Cerebellar cortex (tissue), 1 donor: ENCODE measurements at places on chromosomes 5 and 9.
A peak's percentile ranks its signal among the peaks of the same experiment; 100 is the strongest.

DNA sequence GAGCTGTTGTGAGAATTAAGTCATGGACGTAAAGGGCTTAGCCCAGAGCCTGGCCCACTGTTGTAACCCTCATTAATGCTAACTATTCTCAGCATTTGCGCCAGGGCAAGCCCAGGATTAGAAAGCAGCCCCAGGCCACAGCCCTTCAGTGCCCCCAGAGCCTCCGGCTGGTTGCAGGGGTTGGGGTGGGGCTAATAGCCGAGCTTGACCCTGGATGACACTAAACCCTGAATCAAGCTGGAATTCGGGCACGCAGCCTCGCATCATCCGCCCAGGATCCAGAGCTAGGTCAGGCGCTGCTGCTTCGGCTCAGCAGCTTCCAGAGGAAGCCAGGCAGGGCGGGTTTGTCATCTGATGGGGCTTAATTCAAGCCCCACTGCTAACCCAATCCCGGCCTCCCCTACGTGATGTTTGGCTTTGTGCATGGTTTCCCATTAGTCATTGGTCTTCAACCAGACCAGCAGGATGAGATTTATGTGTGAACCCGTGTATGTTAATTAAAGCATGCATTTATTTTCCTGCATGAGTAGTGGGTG, 1.2 kb upstream of the MEGF9 start:
- peak; percentile 50 for DNase-seq

DNA sequence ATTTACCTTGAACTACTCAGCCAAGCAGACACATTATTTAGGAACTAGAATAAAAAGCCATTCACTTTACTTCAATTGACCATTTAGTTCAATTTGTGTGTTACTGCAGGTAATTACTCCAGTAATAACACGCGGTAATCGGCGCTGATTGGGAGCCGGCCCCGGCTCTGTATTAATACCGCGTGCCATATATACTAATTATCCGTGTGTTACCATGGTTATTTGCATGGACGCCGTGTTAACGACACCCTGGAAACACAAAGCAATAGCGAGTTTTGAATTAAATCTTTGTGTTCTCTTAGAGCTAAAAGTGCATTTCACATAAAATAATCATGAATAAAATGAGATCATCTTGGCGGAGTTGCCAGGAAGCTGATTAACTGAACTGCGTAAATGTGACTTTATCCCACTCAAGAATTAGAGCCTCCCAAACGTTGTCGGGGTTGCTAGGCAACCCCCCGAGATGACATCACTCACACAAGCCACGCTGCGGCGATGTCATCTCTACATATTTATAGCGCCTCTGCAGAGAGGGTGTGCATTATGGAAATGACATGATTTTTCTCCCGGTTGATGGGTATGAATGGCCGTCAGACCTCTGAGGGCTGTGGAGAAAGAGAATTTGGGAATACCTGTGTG, 41.4 kb upstream of the RNU6ATAC start:
- DNase-seq = peak; percentile 82

DNA sequence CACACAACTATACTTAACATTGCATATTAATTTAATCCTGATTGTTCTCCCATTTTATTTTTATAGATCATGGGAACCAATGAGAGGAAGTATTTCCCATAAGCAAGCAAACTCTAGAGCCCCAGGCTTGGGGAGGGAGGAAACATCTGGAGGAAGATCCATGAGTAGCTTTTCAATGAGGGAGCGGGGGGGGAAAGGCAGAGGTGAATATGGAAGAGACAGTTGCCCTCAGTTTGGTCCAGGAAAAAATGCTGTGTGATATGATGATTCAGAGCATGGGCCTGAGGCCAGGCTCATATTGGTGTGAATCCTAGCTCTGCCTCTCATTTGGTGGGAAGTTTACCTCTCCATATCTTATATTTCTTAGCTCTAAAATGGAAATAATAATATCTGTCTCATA, 42.2 kb upstream of the ALDOB start:
- DNase-seq = peak; percentile 20

DNA sequence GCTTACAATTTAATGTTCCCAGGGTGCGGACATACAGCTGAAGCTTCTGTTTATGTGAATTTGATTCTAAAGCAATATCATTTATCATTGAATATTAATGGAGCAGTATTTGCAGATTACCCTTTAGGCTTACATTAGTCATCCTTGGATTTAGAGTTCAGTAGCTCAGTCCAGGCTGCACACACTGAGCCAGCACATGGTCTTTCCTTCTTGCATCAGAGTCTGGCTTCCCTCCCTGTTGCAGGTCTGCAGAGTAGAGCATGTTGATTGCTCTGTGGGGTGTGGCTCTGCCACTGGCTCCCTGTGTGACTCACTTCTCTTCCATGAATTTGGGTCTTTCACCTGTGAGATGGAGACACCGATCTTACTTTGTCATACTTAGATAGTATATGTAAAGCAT, 36.8 kb downstream of the NSG2 start:
- peak; percentile 37 for DNase-seq

- no peak for DNase-seq
Measured at GRCh38 chr5:41012318-41012717, 58.8 kb downstream of the MROH2B start.

DNA sequence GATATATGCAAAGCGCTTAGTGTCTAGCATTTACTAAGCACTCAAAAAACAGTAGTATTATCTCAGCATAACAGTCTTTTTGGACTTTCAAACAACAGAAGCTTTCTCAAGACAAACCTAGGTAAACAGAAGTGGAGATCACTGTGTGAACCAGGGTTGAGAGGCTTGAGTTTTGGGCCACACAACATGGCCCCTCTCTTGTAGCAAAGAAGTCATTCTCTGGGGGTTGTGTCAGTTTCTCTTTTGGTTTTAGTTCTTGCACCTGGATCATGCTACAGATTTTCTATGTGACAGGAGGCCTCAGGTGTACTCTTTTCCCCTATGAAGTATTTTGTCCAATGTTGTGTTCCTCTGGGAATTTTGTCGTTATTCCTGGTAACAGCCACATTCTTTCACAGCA, 30.0 kb downstream of the INSYN2B start:
- DNase-seq = no peak

DNA sequence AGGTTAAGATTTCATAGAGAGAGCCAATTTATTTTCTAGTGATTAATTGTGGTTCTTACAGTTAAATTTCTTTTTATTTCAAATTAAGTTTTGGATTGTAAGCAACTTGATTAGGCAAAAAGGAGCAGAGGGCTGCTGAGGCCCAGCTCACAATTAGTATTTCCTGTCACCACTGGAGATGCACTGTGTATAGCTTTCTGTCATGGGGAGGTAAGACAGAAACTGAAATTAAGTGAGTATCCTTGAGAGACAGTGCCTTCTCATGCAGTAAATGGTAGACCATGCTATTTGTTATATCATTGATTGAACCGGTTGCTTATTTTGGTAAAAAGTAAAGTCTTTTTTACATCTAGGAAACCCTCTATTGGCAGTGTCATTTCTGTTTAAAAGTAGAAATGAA, 190.7 kb downstream of the CCDC171 start:
- DNase-seq = no peak

DNA sequence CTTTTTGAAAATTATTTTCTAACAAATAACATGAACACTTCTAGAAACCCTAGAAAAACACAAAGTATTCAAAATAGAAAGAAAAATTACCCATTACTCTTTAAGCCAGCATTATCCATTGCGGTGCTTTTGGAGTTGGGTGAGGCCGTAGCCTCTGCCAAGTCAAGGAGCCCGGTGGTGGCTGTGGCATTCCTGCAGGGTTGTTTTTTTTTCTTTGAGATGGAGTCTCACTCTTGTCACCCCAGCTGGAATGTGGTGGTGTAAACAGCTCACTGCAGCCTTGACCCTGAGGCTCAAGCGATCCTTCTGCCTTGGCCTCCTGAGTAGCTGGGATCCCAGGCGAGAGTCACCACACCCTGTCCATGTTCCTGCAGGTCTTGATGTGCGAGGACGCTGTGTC, 8.2 kb upstream of the AHRR start:
- no peak for DNase-seq

- DNase-seq = peak; percentile 67
Measured at GRCh38 chr9:2016408-2017330, 1.5 kb downstream of the SMARCA2 start.

GRCh38 chr9:89675058-89675742, 70.4 kb downstream of the GADD45G start:
- DNase-seq = peak; percentile 83

- DNase-seq = no peak
Measured at GRCh38 chr5:40223884-40224402, 455.8 kb upstream of the PTGER4 start.

DNA sequence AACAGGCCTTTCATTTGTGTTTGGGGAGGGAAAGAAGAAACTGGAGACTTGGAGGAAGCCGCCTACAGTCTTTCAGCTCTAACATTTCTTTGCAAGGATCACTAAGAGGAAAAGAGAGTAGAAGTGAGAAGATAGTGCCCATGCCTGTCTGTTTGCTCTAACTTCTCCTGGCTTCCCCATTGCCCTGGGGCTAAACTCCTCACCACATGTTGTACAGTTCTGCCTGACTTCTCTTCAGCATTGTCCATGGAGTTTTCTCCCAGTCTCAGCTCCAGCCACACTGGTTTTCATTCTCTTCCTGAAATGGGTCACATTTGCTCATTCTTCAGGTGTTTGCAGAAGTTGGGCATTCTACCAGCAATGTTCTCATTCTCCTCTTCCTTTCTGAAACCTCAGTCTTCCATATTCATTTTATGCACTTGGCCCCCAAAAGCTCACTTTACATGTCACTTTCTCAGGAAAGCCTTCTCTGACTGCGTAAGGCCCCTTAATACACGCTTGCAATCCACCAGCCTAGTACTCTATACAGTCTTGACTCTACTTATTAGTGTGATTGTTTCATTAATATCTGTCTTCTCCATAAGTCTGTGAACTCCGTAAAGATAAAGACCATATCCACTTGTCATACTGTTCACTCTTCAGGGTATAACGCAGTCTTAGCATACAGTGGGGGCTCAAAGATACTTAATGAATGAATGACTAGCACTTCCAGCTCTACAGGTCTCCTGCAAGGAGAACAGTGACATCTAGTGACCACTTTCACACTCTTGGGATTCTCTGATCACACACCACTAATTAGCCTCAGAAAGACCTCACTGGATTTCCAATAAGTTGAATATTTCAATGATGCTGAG, 40.2 kb upstream of the TRIM32 start:
- peak; percentile 73 for DNase-seq

- no peak for DNase-seq
Measured at GRCh38 chr5:61303346-61303745, 28.7 kb upstream of the ZSWIM6 start.

DNA sequence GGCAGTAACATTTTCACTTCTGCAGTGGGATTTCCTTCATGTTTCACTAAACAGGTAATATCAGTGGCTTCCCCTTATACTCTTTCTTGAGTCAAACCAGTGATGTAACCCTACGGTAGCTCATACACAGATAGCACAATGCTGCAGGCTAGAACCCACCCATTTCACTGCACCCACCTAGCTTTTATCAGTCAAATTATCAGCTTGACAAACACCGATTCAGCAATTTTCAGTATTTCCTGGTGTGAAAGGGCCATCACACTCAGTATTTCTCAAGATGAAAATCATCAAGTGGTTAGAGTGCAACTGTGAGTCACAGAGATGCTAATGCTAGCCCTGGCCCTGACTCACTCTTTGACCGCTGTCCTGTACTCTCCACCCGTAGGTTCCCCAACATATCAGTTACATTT, 242.3 kb upstream of the PTGER4 start:
- no peak for DNase-seq

- no peak for DNase-seq
Measured at GRCh38 chr5:120228262-120229031, 235.7 kb upstream of the PRR16 start.

GRCh38 chr5:176610435-176610773, 448 bp upstream of the GPRIN1 start:
- no peak for DNase-seq

DNA sequence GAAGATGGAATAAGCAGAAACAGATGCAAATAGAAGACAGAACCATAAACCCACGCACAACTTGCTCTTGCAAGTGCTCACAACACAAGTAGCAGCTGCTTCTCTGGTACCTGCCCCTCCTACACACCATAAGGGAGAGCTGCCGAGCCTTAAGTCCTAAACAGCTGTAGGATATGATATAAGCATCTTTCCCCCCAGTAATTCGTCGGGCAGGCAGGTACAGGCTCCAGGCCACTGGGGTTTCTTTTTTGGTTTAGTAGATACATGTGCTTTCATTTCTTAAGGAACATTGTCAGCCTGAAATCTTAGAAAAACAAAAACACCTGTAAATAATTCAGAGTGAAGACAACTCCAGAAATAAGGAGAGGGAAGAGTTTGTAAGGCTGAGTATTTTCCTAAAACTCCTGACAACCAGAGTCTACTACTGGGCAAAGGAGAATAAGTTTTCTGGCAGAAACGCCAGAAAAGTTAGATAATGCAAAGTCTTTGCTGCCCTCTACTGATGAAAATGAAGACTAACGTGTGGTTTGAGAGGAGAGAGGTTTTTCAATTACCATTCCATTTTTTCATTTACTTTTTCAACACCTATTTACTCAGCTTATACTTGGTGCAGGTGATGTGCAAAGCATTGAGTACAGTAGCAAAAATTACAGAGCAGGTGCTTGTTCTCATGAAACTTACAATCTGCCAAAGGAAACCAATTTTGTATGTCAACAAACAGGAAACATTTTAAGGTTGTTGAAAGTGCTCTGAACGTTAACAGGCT, 20.1 kb upstream of the TCERG1 start:
- DNase-seq = peak; percentile 44

DNA sequence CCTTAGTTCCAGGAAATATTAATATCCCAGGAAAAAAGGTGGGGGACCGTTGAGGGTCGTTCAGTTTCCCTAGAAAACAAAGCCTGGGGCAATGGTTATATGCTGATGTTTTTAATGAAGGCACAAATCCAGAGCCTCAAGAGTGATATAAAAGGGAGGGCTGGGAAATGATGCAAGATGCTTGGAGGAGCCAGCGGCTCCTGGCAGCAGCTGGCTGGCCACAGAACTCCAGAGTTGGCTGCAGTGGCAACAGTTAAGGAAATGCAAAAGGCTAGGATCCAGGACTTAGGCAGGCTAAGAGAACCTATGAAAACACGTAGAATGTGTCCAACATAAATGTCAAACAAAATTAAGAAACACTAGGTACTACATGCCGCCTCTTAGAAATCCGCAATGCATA, 31.0 kb upstream of the B4GALT1 start:
- DNase-seq = no peak
